ENCODE measurements at places on chromosomes 5 and 9. TPM values are rescaled to one million over a fixed set of nuclear protein-coding genes. Genes with fewer than 3 reads are reported as not detected.

NEUROG1 gene
- not detected for total RNA-seq

RGS3 gene
- 12.6 TPM for total RNA-seq

HTR1A gene
- not detected for total RNA-seq

LRRC19 gene
- total RNA-seq: not detected

HAPLN1 gene
- total RNA-seq: not detected

PCA3 gene
- total RNA-seq: not detected

TMEM8B gene
- 3.3 TPM for total RNA-seq

PCDHB14 gene
- not detected for total RNA-seq

TAF11L5 gene
- total RNA-seq: not detected

LHX2 gene
- not detected for total RNA-seq

DOCK8 gene
- 219 TPM for total RNA-seq

GRCh38 chr5:113660206-113660605, 146.7 kb downstream of the YTHDC2 start:
- DNase-seq: no peak
- no peak overlapping the region for H3K4me3 ChIP-seq
- H3K36me3 ChIP-seq: no peaks in the 10 kb centered on the region
- H3K27me3 ChIP-seq: no peaks in the 10 kb centered on the region

DNA sequence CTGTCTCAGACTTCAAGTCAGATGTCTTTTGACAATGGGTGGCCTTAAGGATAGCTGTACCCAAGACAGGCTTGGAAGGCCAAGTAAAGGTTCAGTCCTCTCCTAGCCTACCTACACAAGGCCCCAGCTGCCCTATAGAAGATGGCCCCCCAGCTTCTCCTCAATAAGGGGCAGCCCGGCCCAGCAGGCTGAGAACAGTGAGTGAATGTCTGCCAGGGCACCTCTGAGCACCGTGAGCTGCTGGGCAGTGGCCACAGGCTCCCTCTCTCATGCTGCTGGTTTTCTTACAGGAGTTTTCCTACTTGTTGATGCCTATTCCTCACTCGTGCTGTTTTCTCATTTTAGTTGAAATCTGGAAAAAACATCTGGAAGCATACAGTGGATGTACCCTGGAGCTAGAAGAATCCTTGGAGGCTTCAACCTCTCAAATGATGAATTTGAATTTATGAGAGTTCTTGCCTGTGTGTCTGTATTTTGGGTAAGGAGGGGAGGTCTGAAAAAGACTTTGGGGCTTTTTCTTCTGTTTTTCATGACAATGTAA, 40.1 kb downstream of the SECISBP2 start:
- H3K27me3 ChIP-seq: no peaks in the 10 kb centered on the region
- H3K4me1 ChIP-seq: no peaks in the 10 kb centered on the region
- H3K36me3 ChIP-seq: peaks cover 93% of the 10 kb centered on the region
- no peak overlapping the region for H3K4me3 ChIP-seq
- no peak for DNase-seq

DNA sequence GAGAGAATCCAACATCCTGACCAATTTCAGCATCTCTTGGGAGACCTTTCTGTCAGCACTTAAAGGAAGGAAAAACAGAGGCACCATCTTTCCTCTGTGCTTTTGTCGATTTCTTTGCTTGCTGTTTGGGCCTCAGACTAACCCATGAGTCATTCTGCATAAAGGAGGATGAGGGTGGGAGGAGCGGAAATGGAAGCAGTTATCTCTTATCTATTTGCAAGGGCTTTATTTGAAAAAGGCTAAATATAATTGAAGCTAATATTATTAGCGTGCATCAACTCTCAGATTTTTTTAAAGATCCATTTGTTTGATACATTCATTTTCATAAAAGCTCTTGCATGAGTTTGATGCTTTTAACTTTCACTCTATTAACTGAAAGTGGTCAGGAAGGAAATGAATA, 72.9 kb downstream of the ZNF622 start:
- H3K27me3 ChIP-seq: no peaks in the 10 kb centered on the region
- H3K4me1 ChIP-seq: no peaks in the 10 kb centered on the region
- H3K4me3 ChIP-seq: no peak overlapping the region

DNA sequence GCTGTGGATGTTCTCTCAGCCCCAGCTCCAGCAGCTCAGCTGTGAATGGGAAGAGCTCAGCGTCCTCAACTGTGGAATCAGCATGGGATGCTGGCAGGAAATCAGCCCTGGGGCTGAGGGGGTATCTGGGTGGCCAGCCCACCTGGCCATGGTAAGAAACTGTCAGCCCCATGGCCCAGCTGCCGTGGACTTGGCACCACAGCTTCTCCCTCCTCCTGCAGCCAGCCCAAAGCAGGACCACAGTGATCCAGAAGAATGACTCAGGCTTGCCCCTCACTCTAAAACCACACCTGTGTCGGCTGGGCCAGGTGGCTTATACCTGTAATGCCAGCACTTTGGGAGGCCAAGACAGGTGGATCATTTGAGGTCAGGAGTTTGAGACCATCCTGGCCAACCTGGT, 48.0 kb downstream of the SAR1B start:
- no peak overlapping the region for H3K27ac ChIP-seq
- peaks cover 8% of the 10 kb centered on the region for H3K4me1 ChIP-seq
- H3K27me3 ChIP-seq: no peaks in the 10 kb centered on the region
- no peak for DNase-seq

DNA sequence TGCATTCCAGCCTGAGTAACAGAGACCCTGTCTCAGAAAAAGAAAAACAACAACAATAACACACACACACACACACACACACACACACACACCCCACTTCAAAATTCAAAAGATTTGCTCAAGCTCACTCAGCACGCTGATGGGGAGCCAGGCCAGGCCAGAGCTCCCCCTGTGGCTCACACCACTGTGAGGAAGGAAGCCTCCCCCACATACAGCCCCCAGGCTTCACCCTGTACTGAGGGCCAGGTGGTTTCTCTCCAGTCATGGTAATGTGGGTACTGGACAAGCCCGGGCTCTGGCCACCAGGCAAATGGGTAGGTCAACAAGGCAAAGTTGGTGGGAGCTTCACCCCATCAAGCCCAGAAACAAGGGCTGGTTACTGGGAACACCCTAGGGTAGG, 19.0 kb downstream of the ATOX1 start:
- H3K27me3 ChIP-seq: no peaks in the 10 kb centered on the region
- H3K4me3 ChIP-seq: no peak overlapping the region
- peaks cover 17% of the 10 kb centered on the region for H3K36me3 ChIP-seq
- no peak overlapping the region for H3K27ac ChIP-seq
- DNase-seq: no peak
- H3K4me1 ChIP-seq: peaks cover 6% of the 10 kb centered on the region

GRCh38 chr9:94623253-94623652, 16.1 kb downstream of the FBP1 start:
- H3K36me3 ChIP-seq: no peaks in the 10 kb centered on the region
- H3K27me3 ChIP-seq: no peaks in the 10 kb centered on the region
- no peak overlapping the region for H3K4me3 ChIP-seq
- no peak for DNase-seq
- H3K4me1 ChIP-seq: no peaks in the 10 kb centered on the region
- no peak overlapping the region for H3K27ac ChIP-seq

- H3K27ac ChIP-seq: no peak overlapping the region
- no peaks in the 10 kb centered on the region for H3K27me3 ChIP-seq
- no peaks in the 10 kb centered on the region for H3K36me3 ChIP-seq
- H3K4me1 ChIP-seq: no peaks in the 10 kb centered on the region
- no peak for DNase-seq
These were observed 21.0 kb upstream of the HEMGN start for GRCh38 chr9:97958812-97959511.

GRCh38 chr5:132601071-132601728, 44.4 kb downstream of the RAD50 start:
- no peaks in the 10 kb centered on the region for H3K4me1 ChIP-seq
- no peak overlapping the region for H3K27ac ChIP-seq
- no peaks in the 10 kb centered on the region for H3K27me3 ChIP-seq
- DNase-seq: no peak
- no peak overlapping the region for H3K4me3 ChIP-seq

DNA sequence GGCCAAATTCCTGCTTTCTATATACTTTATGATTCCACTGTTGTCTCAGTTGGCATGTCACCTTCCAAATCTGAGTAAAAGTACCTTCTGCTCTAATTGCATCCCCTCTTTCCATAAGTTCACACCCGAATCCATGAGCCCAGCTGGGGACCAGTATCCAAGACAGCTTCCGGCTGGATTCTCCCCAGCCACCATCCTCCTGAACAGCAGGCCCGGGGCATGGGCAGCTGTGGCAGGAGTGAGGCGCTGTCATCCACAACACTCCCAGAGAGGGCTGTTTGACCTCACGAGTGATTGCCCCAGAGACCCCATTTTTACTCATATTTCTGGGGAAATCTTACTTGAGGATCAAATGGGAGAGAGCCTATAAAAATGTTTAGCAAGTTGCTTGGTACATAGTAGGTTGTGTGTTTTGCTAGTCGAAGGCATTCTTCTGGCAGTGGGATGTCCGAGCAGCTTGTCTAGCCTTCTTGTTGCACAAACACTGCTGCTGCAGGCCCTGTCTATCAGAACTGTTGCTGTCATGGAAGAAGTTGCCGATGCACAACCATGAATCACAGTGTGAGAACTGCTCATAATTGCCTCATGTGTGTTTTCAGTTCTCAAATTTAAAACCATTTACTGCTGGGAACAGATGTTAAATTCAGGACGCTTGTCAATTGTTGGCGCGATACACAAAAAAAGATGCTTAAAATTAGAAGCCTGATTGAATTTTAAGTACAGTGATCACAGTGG, 93.8 kb downstream of the HSPA4 start:
- H3K27me3 ChIP-seq: no peaks in the 10 kb centered on the region
- H3K27ac ChIP-seq: no peak overlapping the region
- H3K36me3 ChIP-seq: no peaks in the 10 kb centered on the region

DNA sequence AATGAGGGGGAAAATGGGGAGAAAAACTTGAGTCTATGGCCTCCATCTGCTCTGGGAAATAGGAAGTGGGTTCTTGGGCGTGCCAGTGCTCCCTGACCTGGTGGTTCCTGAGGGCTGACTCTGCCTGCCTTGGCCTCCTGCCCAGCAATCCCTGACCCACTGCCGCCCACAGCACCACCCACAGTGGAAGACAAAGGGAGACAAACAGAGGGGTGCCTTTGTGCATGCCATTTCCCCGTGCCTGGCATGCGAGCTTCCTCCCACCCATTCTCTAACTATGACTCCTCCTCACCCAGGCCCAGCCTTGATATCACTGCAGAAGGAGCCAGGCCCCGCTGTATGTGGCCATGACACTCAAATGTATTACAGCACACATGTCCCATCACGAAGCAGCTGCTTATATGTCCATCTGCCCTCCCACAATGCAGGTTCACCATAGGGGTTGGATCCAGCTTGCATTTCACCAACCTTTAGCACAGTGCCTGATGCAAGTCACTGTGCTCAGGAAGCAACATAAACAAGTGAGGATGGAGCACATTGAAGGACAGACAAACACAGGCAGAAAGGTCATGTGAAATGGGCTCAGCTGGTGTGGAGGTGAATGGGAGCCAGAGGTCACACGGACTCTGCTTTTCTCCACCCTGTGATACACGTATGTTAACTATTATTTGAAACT, 84.4 kb downstream of the ADRB2 start:
- no peaks in the 10 kb centered on the region for H3K36me3 ChIP-seq
- H3K27me3 ChIP-seq: peaks cover 3% of the 10 kb centered on the region
- no peaks in the 10 kb centered on the region for H3K4me1 ChIP-seq
- no peak overlapping the region for H3K27ac ChIP-seq
- no peak overlapping the region for H3K4me3 ChIP-seq

GRCh38 chr5:144913661-144914060, 743.0 kb downstream of the KCTD16 start:
- DNase-seq: no peak
- H3K27ac ChIP-seq: no peak overlapping the region
- H3K36me3 ChIP-seq: no peaks in the 10 kb centered on the region
- H3K27me3 ChIP-seq: no peaks in the 10 kb centered on the region

- no peaks in the 10 kb centered on the region for H3K4me1 ChIP-seq
- no peaks in the 10 kb centered on the region for H3K36me3 ChIP-seq
- no peak overlapping the region for H3K27ac ChIP-seq
- no peaks in the 10 kb centered on the region for H3K27me3 ChIP-seq
- no peak overlapping the region for H3K4me3 ChIP-seq
These were observed 337.0 kb downstream of the PLK2 start for GRCh38 chr5:58122848-58123392.

Data from CD4-positive, CD25-positive, alpha-beta regulatory T cell (primary cell).